Fibroblast of upper back skin (primary cell): ENCODE measurements at places on chromosomes 2 and 18.

- DNase-seq: no peak
Observed at GRCh38 chr18:44732599-44732998, 51.9 kb downstream of the SETBP1 start.

GRCh38 chr18:906416-907114 lies 1.9 kb downstream of the ADCYAP1 start:
- no peak for DNase-seq

DNA sequence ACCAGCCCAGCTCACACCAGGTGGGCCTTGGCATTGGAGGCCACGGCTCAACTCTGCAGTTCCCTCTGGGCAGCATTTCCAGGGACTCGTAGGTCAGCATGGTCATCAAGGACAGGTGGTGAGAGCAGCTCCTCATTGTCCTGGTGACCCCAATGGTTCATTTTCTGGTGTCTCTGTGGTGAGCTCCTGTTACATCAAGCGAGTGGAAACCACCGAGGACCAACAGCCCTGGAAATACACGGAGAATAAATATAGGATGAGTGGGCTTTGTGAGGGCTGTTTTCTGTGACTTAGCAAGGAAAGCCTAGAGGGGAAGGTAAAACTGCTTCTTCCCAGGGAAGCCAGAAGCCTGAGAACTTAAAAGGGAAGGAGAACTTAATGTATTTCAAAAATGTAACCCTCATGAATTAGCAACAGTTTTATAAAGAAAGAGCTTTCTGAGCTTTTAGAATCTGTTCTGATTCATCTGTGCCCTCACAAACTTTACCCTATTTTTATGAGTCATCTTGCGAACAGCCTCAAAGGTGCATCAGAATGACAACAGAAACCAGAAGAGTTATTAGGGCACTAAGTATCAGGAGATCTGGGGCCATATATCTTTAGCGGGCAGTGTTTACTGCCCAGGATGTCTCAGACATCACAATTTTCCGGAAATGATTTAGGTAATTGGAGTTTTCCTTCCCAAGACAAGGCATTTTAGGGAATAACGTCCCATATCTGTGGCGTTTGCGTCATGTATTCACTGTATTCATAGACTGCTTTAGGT lies 18.7 kb downstream of the C2orf92 start:
- no peak for DNase-seq

DNA sequence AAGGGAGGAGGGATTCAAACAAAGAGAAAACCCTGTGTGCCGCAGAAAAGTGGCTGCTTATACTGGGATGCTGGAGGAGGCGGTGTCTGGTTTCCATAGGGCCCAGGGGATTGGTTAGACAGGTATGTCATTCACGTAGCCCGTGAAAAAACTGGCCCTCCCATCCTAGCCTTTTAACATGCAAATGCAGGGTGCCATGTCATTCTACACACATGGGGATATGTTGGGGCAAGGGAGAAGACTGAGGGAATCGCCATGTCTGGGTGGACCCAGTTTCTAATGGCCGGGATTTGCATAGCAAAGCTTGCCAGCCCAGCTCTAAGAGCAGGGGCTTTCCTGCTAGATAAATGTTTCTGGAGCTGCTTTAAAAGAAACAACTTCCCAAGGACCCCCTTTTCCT lies 8.2 kb upstream of the RNU2-63P start:
- DNase-seq: no peak

- DNase-seq: no peak
Observed at GRCh38 chr18:11736656-11737055, 47.6 kb downstream of the GNAL start.

- no peak for DNase-seq
Observed at GRCh38 chr2:188318161-188318749, 26.6 kb downstream of the GULP1 start.

DNA sequence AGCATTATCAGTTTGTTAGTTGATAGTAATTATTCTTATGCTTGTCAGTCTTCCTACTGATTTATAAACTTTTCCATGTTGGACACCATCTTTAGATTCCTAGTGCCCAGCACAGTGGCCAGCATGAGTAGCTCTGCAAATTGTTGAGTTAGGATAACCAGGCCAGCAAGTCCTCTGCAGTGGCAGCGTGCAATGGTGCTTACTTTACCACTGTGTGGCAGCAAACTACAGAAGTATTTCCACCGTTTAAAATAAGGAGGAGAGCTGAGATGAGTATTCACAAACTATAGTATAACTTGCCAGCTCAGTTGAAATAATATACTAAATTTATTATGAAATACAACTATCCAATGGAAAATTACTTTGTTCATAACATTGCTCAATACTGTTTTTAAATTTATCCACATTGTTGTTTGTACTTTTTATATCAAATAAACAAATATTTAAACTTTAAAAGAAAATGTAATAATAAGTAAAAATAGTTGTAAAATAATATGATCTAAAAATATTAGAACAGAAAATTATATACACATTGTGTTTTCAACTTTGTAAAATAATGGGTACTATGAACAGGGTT lies 9.3 kb upstream of the THADA start:
- peak; percentile 53 for DNase-seq

DNA sequence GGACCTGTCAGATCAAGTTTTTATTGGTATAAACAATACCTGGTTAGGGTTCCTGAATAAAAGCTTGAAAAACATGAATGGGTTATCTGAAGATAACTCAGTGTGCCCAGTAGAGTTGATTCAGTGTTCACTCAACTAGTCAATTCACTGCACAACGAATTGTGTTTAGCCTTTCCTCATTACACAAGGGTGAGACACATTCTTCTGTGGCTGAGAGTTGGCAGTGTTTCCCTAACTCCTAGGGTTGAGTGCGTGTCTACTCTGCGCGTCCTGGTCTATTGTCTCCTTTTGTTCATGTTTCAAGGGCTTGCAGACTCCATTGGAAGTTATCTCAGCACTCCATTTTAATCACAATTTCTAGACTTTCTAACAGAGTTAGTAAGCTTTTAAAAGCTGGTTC lies 32.8 kb upstream of the TMEM178A start:
- DNase-seq: peak; percentile 73

DNA sequence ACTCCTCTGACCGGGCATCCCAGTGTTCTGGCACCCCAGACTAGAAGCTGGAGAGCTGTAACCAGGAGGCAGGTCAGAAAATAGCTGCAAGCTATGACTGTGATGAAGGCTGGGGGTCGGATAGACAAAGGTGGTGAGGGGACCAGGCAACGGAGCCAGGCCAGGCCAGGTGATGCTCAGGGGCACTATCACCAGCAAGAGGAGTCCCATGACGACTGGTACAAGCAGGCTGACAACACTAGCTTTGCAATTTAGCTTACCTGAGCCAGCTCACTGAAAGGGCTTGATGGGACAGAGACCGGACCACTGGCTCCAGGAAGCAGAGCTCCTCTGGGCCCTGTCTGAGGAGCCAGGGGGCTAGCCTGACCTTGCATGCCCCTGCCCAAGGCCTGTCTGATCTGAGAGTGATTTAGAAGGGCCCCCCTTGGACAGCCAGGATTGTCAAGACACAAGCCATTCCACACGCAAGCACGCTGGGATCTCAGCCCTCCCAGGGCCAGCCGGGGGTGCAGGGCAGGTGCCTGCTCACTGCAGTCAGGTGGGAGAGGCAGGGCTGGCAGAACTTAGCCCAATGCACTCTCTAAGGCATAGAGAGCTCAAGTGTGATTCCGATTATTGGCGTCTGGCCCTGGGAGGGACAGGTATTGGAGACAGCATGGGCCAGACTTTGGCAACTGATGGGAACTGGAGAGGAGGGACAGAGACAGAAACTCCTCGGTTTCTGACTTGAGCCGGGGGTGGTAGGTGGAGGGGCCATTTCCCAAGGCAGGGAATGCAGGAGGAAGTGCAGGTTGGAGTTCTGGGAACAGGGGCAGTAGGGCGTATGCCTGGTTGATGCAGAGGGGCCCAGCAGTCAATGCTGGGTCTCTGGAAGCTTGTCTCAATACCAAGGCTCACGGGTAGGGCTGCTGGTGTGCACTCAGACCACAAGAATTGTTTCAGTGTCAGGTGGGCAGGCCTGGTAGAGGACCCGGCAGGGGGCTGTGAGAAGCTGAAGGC lies 47.7 kb downstream of the MYO7B start:
- DNase-seq: no peak

- no peak for DNase-seq
Observed at GRCh38 chr18:40235836-40236235, 1719.2 kb upstream of the PIK3C3 start.

DNA sequence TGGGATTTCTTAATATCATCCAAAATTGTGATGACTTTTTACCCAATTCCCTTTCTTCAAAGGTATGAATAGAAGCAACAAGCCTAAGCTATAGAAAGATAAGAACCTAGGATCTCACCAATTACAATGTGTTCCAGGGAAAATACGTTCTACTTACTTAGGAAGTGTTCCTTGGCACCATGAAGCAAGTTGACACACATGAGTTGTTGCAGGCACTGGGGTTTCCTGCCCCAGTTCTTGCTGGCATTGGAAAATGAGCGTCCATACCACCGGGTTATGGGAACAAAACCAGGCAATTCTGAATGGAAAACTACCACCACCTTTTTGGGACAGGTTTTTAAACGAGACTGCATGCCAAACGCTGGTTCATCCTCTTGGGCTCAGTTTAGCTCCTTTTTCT lies 46.2 kb downstream of the CCBE1 start:
- DNase-seq: no peak

DNA sequence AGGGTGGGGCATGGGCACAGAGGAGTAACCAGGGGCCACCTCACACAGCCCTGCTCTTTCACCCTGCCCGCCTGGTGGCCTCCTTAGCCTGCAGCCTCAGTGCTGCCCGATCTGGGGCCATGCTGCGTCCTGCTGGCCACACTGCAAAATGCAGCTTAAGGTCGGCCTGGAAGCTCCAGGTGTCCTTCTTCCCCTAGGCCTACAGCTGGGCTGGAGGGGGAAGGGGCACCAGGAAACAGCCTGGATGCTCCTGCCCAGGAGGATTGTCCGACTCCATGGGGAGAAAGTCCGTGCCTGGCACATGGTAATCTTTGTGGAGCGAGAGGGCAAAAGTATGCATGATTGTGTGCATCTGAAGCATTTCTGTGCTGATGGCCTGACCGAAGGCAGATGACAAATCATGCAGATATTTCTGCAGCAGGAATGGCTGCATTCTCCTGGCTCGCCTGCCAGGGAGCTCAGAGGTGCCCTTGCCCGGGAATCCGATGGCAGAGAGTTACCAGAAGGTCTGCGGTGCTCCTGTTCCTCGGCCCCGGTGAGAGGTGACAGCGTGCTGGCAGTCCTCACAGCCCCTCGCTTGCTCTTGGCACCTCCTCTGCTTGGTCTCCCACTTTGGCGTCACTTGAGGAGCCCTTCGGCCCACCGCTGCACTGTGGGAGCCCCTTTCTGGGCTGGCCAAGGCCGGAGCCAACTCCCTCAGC lies 12.8 kb upstream of the ALPP start:
- DNase-seq: peak; percentile 17

DNA sequence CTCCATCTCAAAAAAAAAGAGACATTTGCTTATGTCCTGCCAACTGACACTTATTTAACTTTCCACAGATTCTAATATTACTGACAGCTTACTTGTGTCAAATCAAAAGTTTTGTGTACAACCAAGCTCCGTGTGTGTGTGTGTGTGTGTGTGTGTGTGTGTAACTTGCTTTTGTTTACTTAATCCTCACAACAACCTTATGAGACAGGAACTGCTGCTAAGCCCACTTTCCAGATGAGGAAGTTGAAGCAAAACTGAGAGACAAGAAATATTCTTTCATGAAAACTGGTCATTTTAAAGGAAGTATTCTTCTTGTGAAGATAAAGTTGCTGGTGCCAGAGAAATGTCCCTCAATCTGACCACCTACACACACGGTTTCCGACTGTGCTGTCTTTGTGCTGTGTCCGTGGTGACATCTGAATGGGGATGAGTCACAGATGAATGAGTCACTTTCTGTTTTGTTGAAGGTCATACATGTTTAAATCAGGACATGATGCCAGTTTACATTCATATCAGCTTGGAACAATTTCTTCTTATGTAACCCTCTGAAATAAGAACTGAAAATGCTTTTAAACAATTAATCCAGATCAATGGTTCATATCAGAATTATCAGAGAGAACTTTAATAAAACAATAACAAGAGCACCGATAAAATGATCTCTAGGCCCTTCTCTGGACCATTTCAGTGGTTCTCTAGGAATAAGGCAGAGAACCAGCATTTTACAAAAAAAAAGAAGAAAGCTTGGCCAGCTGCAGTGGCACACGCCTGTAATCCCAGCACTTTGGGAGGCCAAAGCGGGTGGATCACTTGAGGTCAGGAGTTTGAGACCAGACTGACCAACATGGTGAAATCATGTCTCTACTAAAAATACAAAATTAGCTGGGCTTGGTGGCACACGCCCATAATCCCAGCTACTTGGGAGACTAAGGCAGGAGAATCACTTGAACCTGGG lies 95.5 kb downstream of the THNSL2 start:
- no peak for DNase-seq

DNA sequence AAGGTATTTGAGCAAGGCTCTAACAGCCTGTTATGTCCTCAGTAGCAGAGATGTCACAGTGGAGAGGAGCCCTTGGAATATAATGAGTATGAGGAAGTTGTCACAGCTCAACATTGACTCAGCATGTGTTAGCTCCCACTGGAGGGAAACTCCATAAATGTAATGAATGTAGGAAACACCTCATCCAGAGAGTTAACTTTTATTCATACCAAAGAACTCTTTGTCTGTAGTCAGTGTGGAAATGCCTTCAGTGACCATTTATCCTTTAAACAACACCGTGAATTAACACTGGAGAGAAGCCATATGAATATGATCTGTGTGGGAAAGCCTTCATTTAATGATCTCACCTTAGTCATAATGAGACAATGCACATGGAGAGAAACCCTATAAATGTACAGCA lies 59.7 kb downstream of the CYP1B1 start:
- no peak for DNase-seq
